ENCODE measurements at places on chromosomes 7 and 10. TPM values are rescaled to one million over a fixed set of nuclear protein-coding genes. Genes with fewer than 3 reads are reported as not detected.

Gene OR6B1
- not detected for polyA plus RNA-seq

Gene ERVW-1
- not detected for polyA plus RNA-seq

- no peak overlapping the region for H3K4me3 ChIP-seq
- peaks cover 7% of the 10 kb centered on the region for H3K4me1 ChIP-seq
- no peak for DNase-seq
- peaks cover 21% of the 10 kb centered on the region for H3K36me3 ChIP-seq
- H3K27me3 ChIP-seq, result no peaks in the 10 kb centered on the region
Measured at GRCh38 chr7:44486693-44487092, 3.8 kb downstream of the NUDCD3 start.

DNA sequence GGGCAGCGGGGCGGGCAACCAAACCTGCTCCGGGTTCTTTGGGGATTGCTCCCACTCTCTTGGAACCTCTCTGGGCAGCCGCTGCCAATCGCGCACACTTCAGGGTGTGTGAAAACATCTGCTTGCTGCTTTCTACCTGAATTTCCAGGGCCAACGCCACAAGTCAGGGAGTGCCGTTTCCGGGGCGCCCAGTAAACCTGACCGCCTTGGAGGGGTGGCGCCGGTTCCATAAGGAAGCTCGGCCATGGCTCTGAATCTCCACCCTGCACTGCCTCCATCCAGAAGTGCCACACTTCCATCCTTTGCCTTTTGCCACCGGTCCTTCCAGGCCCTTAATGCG lies 679 bp upstream of the AFAP1L2 start:
- H3K4me3 ChIP-seq, result peak overlapping the region; percentile 90
- H3K4me1 ChIP-seq, result peaks cover 33% of the 10 kb centered on the region
- H3K27ac ChIP-seq, result no peak overlapping the region
- no peaks in the 10 kb centered on the region for H3K36me3 ChIP-seq
- no peak for DNase-seq

GRCh38 chr7:142889816-142890215 lies 4.3 kb upstream of the TRPV6 start:
- H3K36me3 ChIP-seq, result no peaks in the 10 kb centered on the region
- peaks cover 3% of the 10 kb centered on the region for H3K4me1 ChIP-seq
- DNase-seq, result no peak
- H3K27me3 ChIP-seq, result no peaks in the 10 kb centered on the region
- no peak overlapping the region for H3K4me3 ChIP-seq
- H3K27ac ChIP-seq, result no peak overlapping the region

GRCh38 chr10:83476211-83476610 lies 663.1 kb upstream of the GHITM start:
- no peak for DNase-seq
- no peak overlapping the region for H3K27ac ChIP-seq
- no peaks in the 10 kb centered on the region for H3K27me3 ChIP-seq
- H3K4me1 ChIP-seq, result no peaks in the 10 kb centered on the region
- H3K4me3 ChIP-seq, result no peak overlapping the region

- H3K27me3 ChIP-seq, result no peaks in the 10 kb centered on the region
- H3K4me1 ChIP-seq, result no peaks in the 10 kb centered on the region
- DNase-seq, result no peak
- no peaks in the 10 kb centered on the region for H3K36me3 ChIP-seq
- H3K27ac ChIP-seq, result no peak overlapping the region
Measured at GRCh38 chr10:9254353-9254752, 1199.9 kb downstream of the GATA3 start.

- no peak for DNase-seq
- peaks cover 23% of the 10 kb centered on the region for H3K27me3 ChIP-seq
- H3K36me3 ChIP-seq, result peaks cover 29% of the 10 kb centered on the region
- H3K4me3 ChIP-seq, result peak overlapping the region; percentile 83
Measured at GRCh38 chr10:43648095-43648397, 635 bp downstream of the ZNF32 start.

DNA sequence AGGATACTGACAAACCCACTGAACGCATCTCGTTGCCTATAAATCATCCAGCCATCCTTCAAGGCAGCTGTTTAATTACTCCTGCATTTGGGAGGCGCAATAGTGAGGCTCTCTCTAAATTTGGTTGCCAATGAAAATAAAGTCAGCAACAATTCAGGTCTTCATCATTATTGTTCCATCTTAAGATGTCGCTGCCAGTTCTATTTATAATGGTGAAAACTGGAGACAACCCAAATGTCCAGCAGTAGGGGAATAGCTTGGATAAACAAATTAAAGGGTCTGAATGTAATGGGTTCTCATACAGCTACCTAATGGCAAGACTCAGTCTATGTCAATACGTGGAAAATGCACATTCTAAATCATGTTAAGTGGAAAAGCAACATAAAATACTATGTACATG lies 120.1 kb upstream of the PLXNA4 start:
- no peaks in the 10 kb centered on the region for H3K27me3 ChIP-seq
- no peak overlapping the region for H3K4me3 ChIP-seq

- no peaks in the 10 kb centered on the region for H3K27me3 ChIP-seq
- no peak overlapping the region for H3K4me3 ChIP-seq
- no peak overlapping the region for H3K27ac ChIP-seq
- DNase-seq, result no peak
Measured at GRCh38 chr10:55734112-55734511, 626.9 kb downstream of the ZWINT start.

- H3K27me3 ChIP-seq, result no peaks in the 10 kb centered on the region
- no peak overlapping the region for H3K27ac ChIP-seq
- H3K4me3 ChIP-seq, result no peak overlapping the region
- DNase-seq, result no peak
- 0 out of 2 replicates have a peak, but pooled peaks cover under 1% of the 10 kb centered on the region for H3K36me3 ChIP-seq
- no peaks in the 10 kb centered on the region for H3K4me1 ChIP-seq
Measured at GRCh38 chr7:133315332-133316040, 62.6 kb downstream of the EXOC4 start.

Gene CYP2C19
- polyA plus RNA-seq, result not detected

DNA sequence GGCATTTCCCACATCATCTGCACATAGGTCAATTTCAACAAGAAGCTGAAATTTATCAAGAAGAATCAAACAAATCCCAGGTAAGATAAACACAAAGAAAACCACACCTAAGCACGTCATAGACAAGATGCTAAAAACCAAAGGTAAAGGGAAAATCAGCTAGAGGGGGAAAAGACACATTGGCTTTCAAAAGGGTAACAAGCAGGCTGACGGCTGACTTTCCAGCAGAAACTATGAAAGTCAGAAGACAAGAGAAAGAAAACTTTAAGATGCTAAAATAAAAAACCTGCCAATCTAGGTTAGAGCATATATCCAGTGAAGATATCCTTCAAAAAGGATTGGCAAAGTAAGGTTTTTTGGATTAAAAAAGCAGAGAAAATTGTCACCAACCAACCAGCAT lies 59.9 kb upstream of the RHEB start:
- no peaks in the 10 kb centered on the region for H3K27me3 ChIP-seq
- H3K4me3 ChIP-seq, result no peak overlapping the region
- H3K27ac ChIP-seq, result no peak overlapping the region
- DNase-seq, result no peak

Gene PCDH15
- 0.45 TPM for polyA plus RNA-seq

DNA sequence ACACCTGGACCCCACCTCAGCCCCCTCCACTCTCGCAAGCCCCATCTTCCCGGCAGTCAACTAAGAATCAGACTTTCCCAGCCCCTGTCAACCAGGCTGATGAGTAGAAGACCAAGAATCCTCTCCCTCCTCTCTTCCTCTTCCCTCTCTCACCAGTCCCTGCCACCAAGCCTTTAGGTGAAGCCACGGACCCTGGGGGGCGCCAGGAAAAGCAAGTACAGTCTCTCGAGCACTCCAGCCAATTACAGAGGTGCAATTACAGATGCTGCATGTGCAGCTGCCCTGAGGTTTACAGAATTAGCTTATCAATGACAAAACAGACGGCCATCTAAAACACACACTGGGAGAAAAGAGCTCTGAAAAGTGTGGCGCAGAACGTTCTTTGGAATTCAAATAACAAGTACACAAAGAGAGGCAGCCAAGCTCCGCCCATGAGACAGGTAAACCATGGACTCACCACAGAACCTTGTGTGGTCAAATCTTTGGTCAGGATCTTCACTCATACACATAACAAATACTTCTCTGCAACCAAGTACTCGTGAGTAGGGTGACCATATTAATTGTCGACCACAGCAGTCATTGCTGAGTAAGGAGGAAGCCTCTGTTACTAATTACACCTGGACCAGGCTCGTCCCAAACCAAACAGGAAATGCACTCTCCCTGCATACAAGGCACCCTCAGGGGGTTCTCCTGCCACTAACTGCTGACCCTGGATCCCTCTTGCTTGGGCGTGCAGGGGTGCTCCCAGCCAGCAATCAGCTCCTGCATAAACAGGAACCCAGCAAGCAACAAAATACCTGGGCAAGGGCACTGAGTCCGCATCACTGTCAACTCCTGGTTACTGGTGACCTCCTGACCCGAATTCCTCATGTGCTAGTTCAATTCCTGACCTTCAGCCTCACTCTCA lies 189.2 kb downstream of the FAM107B start:
- peak; percentile 36 for DNase-seq
- peaks cover 39% of the 10 kb centered on the region for H3K4me1 ChIP-seq
- no peaks in the 10 kb centered on the region for H3K27me3 ChIP-seq
- peak overlapping the region; percentile 16 for H3K4me3 ChIP-seq

Gene C10orf105
- polyA plus RNA-seq, result 0.19 TPM

DNA sequence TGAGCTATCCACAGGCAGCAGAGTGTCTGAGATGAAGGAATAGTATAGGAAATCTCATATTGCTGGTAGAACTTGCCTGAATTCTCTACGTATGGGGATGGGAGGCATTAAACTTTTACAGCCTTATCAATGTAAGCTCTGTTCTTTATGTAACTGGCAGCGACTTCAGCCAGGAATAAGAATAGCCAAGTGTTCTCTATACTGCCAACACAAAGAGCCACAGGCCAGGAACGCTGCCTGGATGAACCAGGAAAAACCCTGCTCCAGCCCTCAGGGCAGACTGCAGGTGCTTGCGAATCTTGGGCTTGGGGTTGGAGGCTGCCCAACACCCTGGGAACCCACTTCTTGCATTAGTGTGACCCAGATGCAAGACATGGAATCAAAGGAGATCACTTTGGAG lies 6.1 kb upstream of the OLAH start:
- H3K4me3 ChIP-seq, result no peak overlapping the region
- H3K27ac ChIP-seq, result no peak overlapping the region
- no peaks in the 10 kb centered on the region for H3K27me3 ChIP-seq
- no peak for DNase-seq

DNA sequence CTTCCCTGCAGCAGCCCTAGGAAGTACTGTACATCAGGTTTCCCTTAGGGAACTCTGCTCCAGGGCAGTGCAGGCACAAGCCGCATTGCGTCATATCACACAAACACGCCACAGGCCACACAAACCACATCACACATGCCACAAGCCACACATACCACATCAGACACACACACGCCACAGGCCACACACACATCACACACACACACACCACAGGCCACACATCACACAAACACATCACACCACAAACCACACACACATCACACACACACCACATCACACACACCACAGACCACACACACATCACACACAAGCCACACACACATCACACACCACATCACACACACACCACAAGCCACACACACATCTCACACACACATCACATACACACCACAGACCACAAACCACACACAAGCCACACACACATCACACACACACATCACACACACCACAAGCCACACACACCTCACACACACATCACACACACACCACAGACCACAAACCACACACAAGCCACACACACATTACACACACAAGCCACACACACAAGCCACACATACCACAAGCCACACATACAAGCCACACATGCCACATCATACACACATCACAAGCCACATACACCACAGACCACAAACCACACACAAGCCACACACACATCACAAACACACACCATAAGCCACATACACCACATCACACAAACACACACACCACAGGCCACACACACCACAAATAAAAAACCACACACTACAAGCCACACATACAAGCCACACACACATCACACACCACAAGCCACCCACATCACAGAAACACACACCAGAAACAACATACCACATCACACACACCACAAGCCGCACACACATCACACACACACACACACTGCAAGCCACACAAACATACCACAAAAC lies 53.4 kb downstream of the TMEM209 start:
- H3K4me3 ChIP-seq, result no peak overlapping the region
- DNase-seq, result no peak

GRCh38 chr7:44415047-44415446 lies 75.4 kb downstream of the NUDCD3 start:
- H3K27ac ChIP-seq, result no peak overlapping the region
- H3K4me3 ChIP-seq, result no peak overlapping the region
- no peaks in the 10 kb centered on the region for H3K4me1 ChIP-seq
- H3K36me3 ChIP-seq, result no peaks in the 10 kb centered on the region
- no peak for DNase-seq
- no peaks in the 10 kb centered on the region for H3K27me3 ChIP-seq

Gene ZSCAN25
- polyA plus RNA-seq, result 5.8 TPM

- H3K4me3 ChIP-seq, result peak overlapping the region; percentile 52
- no peaks in the 10 kb centered on the region for H3K4me1 ChIP-seq
- peak; percentile 66 for DNase-seq
Measured at GRCh38 chr10:26391701-26392695, 46.1 kb upstream of the APBB1IP start.

DNA sequence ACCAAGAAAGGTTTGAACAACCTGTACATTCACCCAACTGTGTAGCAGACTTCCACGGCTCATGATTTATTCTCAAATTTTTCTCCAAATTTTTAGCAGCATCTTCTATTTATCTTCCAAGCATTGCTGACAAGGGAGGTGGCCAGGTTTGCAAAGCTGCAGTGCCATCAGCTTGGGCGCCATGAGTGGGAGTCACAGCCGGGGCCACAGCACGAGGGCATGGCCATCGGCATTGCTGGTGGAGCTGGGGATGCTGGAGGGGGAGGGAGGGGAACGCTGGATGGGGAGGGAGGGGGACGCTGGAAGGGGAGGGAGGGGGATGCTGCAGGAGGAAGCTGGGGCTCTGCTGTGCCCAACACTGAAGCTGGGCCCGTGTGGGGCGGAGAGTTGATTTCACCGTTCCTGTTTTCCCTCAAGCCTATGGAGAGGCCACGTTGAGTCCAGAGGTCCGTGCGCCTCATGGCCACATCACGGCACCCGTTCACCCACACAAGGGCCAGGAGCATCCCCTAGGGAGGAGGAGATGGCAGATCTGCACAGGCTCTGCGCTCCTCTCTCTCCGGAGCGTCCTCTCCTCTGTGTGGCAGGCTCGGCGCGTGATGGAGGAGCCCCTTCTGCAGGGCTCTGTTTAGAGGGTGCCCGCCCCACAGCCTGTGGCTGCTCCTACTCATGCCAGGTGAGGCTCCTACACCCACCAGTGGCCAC lies 520.2 kb downstream of the DNAJB6 start:
- no peaks in the 10 kb centered on the region for H3K36me3 ChIP-seq
- no peaks in the 10 kb centered on the region for H3K4me1 ChIP-seq
- no peaks in the 10 kb centered on the region for H3K27me3 ChIP-seq
- H3K4me3 ChIP-seq, result no peak overlapping the region
- DNase-seq, result no peak

Gene RASA4B
- 1.1 TPM for polyA plus RNA-seq

- DNase-seq, result no peak
- no peak overlapping the region for H3K4me3 ChIP-seq
- H3K27me3 ChIP-seq, result no peaks in the 10 kb centered on the region
- no peaks in the 10 kb centered on the region for H3K36me3 ChIP-seq
Measured at GRCh38 chr10:5514226-5514850, 10.4 kb upstream of the CALML3 start.

All from GM23338 (cell line).